Activated CD8-positive, alpha-beta memory T cell treated with anti-CD3 and anti-CD28 coated beads, Interleukin-2, amount 50 U/mL, for 4 hours (primary cell): ENCODE measurements at places on chromosomes 3 and 15.

DNA sequence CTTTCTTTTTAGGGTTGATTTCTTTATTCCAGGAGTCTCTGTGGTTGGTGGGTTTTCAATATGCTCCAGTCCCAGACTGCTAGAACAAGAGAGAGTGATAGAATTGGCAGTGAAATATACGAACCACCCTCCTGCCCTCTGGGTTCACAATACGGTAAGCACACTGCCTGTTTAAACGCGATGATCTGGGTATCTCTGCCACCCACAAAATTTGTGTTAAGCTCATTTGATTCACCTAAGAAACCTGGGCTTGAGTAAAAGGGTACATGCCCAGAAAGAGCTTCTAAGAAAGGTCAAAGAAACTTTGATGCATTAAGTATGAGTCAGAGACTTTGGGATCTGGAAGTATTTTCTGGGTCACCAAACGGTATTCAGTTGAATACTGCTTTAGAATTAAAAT lies 29.8 kb downstream of the OXNAD1 start:
- DNase-seq: no peak

- no peak for DNase-seq
Measured at GRCh38 chr15:97463696-97464095, 496.8 kb upstream of the ARRDC4 start.

- no peak for DNase-seq
Measured at GRCh38 chr15:101477851-101478362, 11.6 kb downstream of the PCSK6 start.

DNA sequence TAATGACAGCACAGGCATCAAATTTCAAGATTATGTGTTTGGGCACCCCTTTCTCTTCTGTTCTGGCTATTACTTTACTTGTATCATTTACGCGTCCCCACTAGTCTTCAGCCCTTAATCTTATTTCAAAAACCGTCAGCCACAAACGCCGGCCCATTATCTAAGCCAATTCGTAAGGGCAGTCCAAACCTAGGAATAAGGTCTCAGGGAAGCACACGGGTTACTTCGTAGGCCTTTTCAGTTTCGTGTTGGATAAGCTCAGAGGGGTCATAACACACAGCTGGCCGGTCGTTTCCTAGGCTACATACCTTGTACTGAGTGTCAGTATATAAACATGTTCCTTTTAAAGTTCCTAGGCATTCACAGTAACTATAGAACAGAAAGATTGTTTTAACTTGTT lies 5.1 kb upstream of the DNAAF4 start:
- DNase-seq: no peak

DNA sequence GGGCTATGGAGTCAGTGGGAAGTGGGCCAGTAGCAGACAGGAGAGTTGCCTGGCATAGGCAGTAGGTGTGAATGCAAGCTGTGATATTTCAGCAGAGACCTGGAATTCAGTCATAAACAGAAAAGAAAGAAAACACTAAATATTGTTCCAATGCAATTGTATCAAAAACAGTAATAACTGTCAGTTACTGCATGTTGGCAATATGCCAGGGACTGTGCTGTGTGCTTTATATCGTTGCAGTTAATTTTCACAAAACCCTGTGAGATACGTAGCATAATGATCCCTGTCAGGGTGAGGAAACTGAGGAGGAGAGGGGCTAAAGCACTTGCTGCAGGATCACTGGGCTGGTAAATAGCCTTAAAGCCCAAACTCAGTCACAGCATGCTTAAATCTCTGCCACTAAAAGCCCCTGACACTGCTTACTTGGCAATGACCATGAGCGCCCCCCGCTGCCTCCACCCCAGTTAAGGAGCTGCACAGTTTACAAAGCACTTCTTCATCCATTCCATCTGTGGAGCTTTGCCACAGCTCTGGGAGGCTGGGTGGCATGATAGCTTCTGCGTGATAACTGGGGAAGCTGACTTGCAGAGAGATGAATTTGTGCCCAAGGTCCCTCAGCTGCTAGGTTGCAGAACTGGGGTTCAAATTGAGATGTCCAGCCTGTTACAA lies 3.9 kb downstream of the SLC6A1 start:
- DNase-seq: no peak

- DNase-seq: no peak
Measured at GRCh38 chr3:155179966-155180757, 100.0 kb downstream of the MME start.

DNA sequence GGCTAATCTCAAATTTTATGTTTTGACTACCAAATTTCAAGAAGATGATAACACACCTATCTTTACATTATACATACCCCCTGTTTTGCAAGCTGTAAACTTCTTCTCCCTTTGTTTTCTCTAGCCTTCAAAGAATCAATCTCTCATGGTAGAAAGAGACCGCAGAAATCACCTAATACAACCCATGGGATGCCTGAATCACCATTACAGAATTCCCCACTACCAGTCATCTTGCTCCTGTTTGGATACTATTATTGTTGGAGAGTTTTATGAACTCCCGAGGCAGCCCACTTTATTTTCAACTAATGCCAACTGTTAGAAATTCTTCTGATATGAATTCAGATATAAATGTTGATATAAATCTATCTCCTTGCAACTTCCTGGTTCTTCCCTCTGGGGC lies 110.9 kb downstream of the FRMD5 start:
- DNase-seq: no peak

GRCh38 chr3:180973543-180973942 lies 16.0 kb downstream of the DNAJC19 start:
- DNase-seq: no peak

GRCh38 chr3:137105277-137105977 lies 147.6 kb downstream of the IL20RB start:
- no peak for DNase-seq

- no peak for DNase-seq
Measured at GRCh38 chr3:61985020-61985419, 388.3 kb downstream of the FEZF2 start.

DNA sequence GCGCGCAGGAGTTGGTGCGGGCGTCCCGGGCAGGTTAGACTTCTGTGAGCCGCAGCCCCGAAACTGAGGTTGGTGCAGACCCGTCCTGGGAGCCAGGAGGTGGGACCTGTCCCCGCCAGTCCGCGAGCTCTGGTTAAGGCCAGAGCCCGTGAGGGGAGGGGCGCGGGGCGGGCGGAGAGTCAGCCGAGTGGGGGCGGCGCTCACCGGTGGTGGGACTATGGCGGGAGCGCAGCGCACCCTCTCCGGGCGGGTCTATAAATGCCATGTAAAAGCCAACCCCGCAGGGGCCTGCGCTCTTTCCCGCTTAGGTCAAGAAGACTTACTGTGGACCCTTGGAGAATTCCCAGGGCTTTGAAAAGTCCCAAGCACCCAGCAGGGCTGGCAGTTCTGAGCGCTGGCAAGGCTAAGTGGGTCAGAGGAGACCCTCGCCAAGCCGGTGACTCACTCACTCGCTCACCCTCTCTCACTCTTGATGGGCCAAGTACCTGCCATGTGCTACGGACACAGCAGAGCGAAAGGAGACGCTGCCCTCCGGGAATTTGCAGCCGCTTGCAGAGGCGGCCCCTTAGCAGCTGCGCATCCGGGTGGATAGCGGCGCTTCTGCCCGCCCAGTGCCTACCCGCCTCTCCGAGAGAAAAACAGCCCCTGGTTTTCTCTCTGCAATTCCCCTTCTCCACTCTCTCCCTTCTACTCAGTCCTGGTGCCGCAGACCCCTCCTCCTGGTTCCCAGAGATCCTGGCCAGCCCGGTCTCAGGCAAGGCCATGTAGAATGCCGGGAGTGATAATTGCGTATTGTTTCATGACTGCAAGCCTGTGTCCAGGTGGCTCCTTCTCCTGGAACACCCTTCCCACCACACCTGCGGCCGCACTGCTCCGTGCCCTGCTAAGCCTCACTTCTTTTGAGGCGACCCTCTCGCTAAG lies at the start of gene ALDH1L1:
ALDH1L1 (minus strand) TSS at position 110 of the 921 bp plus-strand sequence. CDS start 19,607 bp downstream, outside the sequence.
- no peak for DNase-seq

DNA sequence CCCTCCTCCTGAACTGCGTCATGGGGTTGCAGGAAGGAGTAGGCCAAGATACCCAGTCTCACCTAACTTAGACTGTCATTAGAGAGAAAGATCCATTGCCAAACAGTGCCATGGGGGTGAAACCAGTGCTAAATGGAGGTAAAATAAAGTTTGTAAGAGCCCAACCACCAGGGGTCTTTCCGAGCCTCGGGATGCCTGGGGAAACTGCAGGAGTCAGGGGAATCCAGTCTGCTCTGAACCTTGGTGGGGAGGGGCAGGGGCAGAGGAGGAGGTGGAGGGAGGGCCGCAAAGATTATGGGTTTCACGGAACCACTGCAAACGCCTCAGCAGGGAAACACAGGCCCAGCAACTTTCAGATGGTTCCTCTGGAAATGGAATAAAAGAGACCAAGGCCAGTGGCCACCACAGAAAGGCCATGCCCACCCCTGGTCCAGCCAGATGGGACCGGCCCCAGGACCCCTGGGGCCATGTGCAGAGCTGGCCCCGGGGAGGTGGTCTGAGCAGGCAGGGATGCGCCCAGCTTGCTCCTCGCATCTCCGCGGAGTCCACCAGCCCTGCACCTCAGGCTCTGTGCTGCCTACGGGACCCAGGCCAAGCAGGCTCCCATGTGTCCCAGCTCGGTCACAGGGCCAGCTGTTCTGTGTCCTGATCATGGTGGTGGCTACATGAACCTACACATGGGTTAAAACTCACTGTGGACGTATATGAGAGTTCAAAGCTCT lies 19.8 kb upstream of the GP9 start:
- no peak for DNase-seq

DNA sequence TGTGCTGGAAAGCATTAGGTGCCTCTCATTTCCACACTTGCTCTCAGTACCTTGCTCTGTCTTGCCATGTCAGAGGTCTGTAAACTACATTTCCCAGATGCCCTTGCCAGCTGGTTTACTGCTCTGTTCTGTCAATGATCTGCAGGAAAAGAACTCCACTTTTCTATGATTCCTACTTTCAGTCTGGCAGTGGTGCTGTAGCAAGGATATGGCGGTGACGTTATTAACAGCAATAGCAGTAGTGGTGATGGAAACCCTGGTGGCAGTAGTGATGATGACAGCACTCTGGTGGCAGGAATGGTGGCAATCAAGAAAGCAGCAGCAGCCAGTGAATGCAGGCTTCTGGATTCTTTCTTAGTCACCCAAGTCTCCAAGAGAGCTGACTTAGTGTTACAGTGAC lies 665.2 kb downstream of the DIPK2A start:
- DNase-seq: no peak

GRCh38 chr3:63934041-63934866 lies 22.1 kb upstream of the SCAANT1 start:
- no peak for DNase-seq

DNA sequence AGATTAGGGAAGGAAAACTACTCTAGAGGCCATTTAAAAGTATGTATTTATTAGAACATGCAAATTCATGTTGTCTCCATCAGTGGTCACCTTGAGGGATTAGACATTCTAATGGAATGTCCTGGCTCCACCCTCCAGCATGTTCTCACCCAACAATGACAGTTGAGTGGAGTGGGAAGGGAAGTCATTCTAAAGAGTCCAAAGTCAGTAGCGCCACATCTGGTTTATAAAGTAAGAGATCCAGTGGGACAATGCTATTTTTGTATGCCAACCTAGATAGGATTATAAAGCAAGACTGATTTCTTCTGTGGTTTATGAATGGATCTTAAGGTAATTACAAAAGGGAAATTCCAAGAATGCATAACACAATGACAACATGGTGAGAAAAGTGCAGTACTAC lies 33.3 kb downstream of the SLC24A1 start:
- no peak for DNase-seq

DNA sequence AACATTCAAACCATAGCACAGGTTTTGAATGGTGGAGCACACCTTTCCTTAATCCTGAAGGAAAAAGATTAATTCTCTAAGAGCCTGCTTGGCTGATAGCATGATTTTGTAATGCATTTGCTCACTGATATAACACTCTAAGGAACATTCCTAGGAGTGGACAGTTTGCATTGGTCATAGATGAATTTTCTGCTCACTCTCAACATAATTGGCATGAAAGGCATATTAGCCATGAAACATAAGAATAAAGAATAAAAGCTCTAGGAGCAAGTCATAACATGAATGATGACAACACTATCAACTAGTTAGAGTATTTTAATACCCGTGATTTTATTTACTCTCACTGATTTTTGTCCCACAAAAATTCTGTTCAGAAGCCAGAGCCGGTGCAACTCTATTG lies 34.3 kb upstream of the LRTM1 start:
- DNase-seq: no peak

DNA sequence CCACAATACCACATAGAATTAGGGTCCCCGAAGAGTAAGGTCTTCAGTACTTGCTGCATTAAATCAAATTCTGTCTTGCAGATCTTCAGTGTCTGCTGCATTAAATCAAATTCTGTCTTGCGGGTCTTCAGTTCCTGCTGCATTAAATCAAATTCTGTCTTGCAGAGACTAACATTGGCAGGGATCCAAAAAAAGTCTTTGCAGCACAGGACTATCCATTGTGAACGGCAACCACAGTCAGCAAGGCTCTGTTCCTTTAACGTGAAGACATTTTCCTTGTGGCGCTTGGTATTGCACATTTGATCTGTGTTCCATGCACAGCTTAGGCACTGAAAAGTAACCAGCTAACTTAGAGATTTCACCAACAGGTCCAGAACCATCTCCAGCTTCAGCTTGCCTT lies 46.8 kb upstream of the POMGNT2 start:
- no peak for DNase-seq

GRCh38 chr3:43638594-43639447 lies 17.0 kb upstream of the ANO10 start:
- DNase-seq: peak; percentile 34

DNA sequence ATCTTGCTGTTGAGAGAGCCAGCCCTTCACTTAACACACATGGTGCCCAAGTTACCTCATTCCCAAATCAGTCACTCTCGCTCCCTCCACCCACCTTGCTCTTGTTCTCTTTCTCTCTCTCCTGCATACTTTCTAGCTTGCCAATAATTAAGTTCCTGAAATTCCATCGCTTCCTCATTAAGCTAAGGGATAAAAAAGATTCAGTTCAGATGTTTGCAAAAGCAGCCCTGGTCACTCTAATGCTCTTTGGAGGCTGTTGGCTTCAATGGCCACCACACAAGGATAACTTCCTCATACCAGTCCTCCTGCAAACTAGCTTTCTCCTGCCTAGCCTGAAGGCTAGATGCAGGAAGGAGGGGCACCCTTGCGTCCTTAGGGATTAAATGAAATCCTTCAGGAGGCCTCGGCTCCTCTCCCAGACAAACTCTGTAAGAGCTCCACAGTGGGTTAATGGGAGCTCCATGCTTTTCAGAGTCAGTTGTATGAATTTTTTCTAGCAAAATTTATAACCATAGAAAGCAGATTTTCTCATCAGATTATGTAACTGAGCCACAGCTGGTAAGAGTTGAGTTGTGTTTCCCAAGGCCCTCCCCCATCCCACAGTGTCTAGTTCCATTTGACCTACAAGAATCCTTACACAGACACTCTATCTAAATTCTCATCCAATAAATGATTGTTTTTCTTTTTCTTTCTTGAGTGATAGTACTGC lies 176.6 kb upstream of the TRIM42 start:
- DNase-seq: no peak

GRCh38 chr15:68409736-68410370 lies 22.1 kb downstream of the ITGA11 start:
- DNase-seq: no peak
